ENCODE measurements at places on chromosomes 4 and X.
A peak's percentile ranks its signal among the peaks of the same experiment; 100 is the strongest.

- DNase-seq, result peak; percentile 34
These were observed 55.1 kb downstream of the NAF1 start for GRCh38 chr4:163111588-163111987.

GRCh38 chr4:38082021-38082420 is 121.8 kb downstream of the PTTG2 start:
- DNase-seq, result no peak

DNA sequence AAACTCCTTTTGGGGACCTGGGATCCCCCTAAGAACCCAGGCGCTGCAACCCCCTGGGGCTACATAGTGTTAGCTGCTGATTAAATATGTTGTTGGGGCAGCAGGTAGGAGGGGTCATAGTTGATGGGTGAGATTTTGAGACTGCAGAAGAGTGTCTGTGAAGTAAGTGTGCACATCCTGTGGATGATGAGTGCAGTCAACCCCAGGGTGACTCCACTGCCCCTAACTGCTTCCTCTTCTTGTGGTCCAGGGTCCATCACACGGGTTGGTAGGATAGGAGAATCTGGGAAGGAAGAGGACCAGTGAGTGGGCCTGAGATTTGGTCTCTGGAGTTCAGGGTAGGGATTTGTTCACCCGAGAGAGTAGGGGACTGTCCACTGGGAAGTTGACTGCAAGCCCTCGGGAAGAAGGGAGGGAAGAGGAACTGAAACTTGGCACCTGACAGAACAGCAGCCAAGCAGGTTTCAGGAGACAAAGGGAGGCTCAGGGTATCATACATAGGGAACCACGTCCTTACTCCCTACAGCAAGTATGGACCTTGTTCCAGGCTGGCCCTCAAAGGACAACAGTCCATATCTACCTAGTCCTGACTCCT is 8.5 kb downstream of the DLG3 start:
- DNase-seq, result no peak

GRCh38 chrX:18172970-18173369 is 47.7 kb downstream of the BEND2 start:
- DNase-seq, result no peak

DNA sequence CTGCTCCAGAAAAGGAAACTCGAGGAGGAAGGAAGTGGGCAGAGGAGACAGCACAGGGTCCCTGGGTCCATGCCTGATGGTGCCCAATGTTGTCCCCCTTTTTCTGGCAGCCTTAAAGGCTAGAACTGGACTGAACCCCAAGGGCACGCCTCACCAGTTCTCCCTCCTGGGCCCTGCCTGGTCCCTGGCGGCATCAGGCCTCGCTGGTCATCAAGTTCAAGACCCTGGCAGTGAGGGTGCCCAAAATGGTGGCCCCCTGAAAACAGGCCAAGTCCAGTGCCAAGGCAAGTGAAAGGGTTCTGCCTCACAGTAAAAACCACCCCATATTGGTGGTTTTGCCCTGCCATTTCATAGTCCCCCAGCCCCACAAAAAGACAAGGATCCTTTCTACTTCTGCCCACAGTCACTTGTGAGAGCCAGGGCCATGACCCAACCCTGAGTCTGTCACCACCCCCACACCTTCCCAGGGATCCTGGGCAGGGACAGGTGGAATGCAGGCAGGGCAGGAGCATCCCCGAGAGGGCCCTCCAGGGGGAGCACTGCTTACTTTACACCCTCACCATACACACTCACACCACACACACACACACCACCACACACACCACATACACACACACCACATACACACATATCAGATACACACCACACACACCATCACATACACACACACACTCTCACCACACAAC is 107.6 kb downstream of the DCTD start:
- DNase-seq, result peak; percentile 33

GRCh38 chr4:158814207-158814606 is 45.4 kb downstream of the FNIP2 start:
- no peak for DNase-seq

DNA sequence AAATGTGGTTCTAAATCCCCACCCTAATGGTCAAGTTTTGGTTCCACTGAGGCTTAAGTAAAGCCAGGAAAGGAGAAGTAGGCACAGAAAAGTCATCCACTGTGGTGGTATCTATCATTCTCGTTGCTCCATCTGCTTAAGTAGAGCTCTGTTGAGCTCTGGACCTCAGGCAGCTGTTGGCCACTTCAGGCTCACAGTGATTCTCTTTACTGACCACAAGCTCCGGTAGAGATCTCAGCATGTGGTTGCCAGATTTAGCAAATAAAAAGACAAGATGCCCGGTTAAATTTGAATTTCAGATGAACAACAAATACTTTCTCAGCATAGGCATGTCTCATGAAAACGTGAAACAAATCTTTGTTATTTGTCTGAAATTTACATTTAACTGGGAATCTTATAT is 132.3 kb upstream of the PTCHD1 start:
- no peak for DNase-seq

DNA sequence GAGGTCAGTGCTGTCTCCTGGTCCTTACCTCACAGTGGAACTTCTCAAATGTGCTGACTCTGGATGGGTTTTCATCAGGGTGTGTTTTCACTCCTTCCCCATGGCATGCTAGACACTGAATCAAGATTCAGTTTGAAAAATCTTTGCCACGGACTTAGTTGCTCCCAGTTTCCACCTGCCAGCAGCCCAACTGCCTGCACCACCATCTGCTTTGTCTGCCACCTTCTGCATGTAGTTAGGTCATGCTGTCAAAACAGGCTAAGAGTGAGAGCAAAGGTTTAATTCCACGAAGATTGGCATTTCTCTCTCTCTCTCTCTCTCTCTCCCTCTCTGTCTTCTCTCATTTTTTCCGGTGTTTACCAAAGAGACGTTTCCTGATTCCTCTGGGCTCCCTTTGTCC is 258.0 kb upstream of the EDNRA start:
- DNase-seq, result no peak

DNA sequence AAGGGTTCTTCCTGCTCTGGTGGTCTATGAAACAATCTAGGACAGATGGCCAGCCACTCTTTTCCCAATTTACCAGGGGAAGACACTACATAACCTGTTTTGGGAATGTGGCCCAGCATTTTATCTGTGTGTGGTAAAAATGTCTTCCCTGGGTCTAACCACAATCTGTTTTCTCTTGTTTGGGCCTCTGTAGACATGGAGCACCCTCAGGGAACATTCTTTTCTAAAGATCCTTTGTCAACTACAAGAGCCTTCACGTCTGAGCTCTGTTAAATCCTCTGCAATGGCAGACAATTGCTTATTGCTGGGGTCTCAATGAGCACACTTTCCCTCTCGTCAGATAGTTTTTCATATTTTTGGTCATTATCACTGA is 35.5 kb downstream of the PLAC1 start:
- no peak for DNase-seq

- DNase-seq, result no peak
These were observed 83.8 kb upstream of the ZIC3 start for GRCh38 chrX:137482136-137482535.

DNA sequence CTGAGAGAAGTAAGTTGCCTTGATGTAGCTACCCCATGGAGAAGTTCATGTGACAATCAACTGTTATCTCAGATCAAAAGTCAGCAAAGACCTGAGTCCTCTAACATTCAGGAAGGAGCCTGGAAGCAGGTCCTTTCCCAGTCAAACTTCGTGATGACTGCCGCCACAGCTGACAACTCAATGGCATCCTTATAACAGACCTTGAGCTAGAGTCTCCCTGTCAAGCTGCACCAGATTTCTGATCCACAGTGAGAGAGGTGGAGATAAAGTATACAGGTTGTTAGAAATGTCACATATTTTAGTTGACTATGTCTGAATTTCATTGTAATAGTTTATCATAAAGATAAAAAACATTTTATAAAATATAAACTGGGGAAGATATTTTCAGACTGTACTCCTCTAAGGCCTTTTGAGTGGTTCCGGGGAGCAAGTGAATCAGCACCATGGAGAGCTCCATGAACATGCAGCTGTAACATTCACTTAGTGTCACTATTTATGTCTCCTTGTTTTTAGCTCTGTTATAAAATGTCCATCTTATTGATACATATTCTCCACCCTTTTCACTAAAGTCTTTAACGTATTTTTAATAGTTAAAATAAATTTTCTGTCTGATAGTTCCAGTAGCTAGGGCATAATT is 1653.5 kb upstream of the AGA start:
- peak; percentile 68 for DNase-seq
